Activated CD4-positive, alpha-beta T cell treated with anti-CD3 and anti-CD28 coated beads for 4 hours (primary cell): ENCODE measurements at places on chromosomes 13 and 19.
A peak's percentile ranks its signal among the peaks of the same experiment; 100 is the strongest.

- no peak for DNase-seq
Measured at GRCh38 chr19:8307400-8307964, 676 bp downstream of the CD320 start.

DNA sequence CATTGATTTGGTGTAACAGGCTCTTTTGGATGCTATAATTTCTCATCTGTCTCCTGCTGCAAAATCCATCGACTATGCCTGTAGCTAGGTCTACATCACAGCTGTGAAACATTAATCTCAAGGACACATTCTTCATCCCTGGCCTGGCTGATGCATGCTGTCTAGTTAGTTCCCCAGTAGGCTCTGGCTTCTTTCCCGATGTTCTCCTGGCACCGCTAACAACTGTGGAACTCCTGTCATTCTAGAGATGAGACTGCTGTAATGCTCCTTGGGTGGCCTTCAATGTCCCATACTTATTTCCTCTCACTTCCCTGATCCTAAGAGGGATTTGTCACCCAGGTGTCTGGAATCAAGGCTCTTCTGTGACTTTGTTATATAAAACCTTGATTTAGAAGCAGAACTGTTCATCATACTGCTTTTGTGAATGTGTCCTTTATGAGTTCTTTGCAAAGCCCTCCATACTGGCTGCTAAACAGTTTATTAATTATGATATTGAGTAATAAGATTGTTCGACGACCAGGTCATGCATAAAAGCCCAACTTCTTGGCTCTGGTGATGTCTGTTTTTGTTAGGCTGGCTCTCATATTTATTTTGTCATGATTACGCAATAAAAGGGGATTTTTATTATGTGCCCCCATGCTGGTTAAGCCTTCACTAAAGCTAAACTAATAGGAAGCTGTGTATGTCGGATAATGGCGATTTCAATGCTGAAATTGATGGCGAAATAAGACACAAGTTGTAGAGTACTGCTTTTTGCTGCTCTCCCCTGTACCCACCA lies 227.5 kb downstream of the DCT start:
- no peak for DNase-seq

GRCh38 chr13:76012091-76012721 lies 376.1 kb downstream of the LMO7 start:
- DNase-seq = no peak

DNA sequence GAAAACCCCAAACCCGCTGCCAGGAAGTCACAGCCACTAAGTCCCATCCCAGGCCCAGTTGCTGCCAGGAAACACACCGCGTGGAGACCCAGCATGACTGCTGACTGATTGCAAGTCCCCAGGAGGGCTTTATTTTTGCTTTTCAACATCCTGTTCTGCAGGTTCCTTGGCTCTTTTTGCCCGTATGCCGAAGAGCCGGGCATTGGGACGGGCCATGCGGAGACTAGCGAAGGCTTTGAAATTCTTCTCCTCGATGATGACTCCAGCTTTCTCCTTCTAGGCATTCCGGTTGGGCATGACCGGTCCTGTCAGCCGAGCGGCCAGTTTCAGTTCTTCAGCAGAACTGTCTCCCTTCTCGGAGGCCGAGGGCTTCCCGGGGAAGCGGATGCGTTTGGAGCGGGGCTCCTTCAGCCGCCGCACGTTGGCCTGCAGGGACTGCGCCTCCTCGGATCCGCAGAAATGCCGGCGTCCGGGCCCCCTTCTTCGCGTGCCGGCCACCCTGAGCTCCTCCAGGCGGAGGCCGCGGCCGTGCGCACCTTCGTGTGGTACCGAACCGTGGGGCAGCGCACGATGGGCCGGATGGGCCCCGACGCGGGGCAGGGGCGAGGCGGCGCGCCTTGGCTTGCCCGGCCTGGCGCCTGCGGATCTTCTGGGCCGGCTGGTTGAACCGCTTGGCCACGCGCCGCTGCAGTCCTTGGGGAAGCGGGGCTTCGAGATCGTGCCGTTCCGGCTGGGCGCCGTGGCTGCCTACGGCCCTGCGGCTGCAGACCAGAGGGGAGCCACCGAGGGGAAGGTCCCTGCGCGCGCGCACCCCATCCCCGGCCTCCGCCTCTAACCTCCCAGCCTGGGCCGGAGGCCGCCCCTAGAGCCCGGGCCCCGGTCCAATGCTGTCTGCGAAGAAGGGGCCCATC lies 15.2 kb downstream of the ZSCAN5C start:
- no peak for DNase-seq

DNA sequence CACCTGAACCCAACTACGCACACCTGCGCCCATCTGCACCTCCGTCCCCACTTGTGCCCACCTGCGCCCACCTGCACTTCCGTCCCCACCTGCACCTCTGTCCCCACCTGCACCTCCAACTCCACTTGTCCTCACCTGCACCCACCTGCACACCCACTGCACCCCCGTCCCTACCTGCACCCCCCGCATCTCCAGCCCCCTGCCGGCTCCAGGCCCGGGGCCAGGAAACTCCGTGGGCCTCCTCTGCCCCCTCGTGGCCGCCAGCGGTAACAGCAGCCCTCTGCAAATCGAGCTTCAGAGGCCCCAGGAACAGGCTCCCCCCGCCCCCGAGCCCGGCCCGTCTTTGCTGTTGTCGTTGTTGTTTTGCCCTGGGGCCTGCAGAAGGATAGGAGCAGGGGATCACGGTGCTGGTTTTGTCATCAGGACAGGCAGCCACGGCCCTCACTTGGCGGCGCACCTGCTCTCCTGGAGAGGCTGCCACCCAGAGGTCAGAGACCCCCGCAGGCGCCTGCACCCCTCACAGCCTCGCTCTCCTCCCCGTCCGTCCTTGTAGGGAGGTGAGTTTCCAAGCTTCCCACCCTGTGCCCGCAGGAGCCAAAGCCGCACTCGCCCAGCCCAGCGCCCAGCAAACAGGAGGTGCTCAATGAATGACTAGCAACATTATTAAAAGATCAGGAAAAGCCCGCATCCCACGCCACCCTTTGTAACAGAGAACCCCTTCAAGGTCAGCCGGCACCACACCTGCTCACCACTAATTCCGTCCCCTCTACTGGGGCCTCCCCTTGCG lies 65.4 kb downstream of the GNG7 start:
- peak; percentile 76 for DNase-seq

GRCh38 chr13:30685987-30686386 lies 49.4 kb upstream of the ALOX5AP start:
- no peak for DNase-seq

- DNase-seq = no peak
Measured at GRCh38 chr13:39599012-39599411, 4.0 kb downstream of the LHFPL6 start.

GRCh38 chr13:103810026-103810425 lies 743.8 kb upstream of the SLC10A2 start:
- no peak for DNase-seq

GRCh38 chr13:112248406-112248760 lies 127.8 kb upstream of the SPACA7 start:
- no peak for DNase-seq

GRCh38 chr19:17020385-17020784 lies 6.2 kb downstream of the CPAMD8 start:
- no peak for DNase-seq

DNA sequence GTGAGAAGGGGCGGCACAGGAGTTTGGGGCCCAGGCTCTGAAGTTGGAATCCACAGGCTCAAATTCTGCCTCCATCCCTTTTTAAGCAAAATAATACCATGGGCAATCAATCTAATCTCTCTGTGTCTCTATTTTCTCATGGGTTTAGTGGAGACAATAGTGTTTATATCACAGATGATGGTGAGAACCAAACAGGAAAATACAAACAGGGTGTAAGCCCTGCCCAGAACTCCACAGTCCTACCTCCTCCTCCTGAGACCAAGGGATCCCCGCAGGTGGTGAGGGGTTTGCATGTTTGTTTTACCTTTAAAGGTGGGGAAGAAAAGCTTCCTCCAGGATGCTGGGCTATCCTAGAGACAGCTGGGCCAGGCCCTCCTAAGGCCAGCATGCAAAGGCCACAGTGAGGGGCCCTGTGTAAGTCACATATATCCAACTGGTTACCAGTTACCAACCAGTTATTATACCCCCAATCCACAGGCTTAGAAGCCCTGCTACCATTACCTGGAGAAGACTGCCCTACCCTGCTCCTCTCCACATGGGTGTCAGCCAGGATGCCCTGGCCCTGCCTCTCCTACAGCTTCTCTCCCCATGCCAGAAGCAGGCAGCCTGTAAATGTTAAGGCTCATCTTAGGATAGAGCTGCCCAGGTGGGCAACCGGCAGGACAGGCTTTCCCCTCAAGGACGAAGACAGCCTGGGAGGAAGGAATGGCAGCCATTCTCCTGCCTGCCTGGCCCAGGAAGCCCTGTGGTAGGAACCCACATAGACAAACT lies 658.4 kb downstream of the UQCRFS1 start:
- DNase-seq = no peak
